ENCODE measurements at places on chromosomes 16 and 17.

DNA sequence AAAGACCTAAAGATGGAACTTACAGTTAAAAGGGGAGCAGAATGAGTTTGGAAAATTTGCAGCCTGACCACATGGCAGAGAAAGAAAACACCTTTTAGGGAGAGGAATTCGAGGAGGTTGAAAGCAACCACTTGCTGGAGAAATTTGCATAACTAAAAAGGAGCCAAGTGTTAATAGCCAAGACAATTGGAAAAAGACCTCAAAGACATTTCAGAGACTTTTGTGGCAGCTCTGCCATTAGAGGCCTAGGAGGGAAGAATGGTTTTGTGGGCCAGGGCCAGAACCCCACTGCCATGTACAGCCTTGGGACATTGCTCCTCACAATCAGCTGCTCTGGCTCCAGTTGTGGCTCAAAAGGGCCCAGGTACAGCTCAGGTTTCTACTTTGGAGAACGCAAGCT, 338.5 kb downstream of the UTP18 start:
- DNase-seq, result no peak

DNA sequence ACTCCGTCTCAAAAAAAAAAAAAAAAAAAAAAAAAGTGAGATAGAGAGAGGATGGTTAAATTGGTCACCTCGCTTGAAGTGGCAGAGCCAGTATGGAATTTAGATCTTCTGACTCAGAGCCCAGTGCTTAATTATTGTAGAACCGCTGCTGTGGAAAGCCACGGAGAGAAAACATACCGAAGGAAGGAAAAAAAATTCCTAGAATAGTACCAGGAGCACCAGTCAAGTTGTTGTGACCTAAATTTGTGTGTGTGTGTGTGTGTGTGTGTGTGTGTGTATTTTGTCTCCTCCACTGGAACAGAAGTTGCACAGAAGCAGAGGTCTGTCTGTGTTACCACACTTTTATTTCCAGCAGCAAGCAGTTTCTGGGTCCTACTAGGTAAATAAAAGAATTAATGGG, 10.6 kb upstream of the NUP85 start:
- DNase-seq, result no peak

- DNase-seq, result no peak
These were observed 3.0 kb downstream of the ENGASE start for GRCh38 chr17:79077587-79077986.

GRCh38 chr16:78773291-78773702, 673.8 kb downstream of the WWOX start:
- no peak for DNase-seq

GRCh38 chr16:6484935-6485334, 847.7 kb upstream of the RBFOX1 start:
- DNase-seq, result no peak

DNA sequence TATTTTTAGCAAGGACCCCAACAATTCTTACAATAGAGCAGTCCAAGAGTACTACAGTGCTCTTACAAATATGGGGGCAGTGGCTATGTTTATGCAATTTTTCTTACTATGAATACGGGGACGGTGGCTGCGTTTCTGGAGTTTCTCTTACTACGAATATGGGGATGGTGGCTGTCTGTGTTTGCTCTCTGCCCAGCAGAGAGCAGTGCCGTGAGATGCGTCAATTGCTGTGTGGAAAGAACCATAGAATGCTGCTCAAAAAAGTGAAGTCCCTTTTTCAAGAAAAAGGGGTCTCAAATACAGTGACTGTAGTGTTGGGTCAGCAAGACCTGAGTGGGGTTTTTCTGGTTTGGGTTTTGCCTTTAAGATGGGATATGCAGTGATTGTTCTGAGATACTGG, 53.9 kb downstream of the KNOP1 start:
- no peak for DNase-seq

GRCh38 chr17:62565817-62566216, 61.7 kb upstream of the MRC2 start:
- DNase-seq, result no peak

GRCh38 chr16:55501549-55502322, 7.1 kb upstream of the LPCAT2 start:
- DNase-seq, result no peak

DNA sequence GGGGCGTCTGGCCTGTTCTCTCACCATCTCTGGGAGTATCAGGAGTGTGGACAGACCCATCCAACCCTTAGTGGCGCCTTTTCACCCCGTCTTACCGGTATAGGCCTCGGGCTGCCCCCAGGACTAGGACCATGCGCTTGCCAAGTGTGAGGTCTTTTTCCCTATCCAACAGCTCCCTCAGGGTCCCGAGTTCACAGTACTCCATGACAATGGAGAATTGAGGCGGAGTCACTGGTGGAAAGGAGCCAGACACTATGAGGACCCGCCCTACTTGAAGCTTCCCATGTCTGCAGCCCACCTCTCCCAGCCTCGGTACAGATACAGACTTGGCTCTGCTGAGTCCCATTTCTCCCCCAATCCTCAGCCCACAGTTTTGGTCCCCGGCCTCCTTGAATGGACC, 15.9 kb upstream of the RFWD3 start:
- DNase-seq, result no peak

DNA sequence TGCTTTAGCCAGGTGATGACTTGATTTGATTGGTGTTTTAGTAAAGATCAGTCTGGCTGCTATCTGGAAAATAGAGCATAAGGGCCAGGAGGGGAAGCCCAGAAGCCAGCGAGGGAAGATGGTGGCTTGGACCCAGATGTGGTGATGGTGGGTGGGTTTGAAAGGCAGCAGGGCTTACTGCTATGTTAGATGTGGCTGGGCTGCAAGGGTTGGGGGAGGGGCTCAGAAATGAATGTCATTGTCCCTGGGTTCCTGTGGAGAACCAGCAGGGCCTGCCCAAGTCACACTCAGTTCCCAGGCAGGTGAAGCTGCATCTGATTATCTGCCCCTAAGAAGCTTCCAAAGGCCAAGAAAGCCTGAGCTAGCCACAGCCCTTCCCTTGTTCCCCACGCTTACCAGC, 71.7 kb upstream of the BRD7 start:
- DNase-seq, result no peak

GRCh38 chr16:50744881-50745280, 3.0 kb downstream of the CYLD start:
- DNase-seq, result no peak

DNA sequence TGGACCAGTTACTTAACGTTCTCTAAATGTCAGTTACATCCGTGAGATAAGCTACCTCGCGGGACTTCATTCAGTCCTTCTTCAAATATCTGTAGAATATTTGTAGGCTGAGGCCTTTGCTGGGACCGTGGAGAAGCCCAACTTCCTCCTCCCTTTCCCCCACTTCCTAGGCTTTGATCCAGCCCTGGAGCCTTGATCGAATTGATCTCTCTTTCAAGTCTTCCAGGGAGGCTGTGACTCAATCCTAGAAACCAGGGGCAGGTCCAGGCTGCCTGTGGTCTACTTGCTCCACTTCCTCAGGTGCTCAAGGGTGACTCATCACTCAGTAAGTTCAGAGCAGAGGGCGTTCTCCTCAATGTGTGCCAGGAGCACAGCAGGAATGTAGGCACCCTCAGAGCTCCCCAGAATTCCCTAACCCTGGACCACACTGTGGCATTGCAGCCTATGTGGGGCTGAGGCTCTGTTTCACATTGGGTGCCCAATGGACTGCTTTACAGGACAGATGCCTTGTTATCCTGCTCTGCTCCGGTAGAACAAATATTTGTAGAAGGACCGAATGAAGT, 11.2 kb upstream of the CEP20 start:
- DNase-seq, result no peak

GRCh38 chr17:156094-156621, 18.8 kb downstream of the SCGB1C2 start:
- DNase-seq, result no peak

DNA sequence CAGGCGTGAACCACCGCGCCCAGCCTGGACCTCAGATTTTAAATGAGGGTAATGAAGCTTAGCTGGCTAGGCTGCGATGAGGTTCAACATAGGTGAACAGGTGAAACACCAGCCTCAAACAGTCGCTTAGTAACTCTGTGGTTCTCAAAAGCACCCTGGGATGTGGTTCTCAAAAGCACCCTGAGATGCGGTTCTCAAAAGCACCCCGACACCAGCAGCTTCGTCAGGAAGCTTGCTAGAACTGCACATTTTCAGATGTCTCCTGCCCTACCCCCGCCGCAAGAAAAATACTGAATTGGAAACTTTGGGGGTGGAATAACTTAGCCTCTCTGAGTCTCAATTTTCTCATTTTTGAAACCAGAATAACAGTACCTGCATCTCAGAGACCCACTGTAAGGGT, 86.7 kb upstream of the XYLT1 start:
- DNase-seq, result no peak

DNA sequence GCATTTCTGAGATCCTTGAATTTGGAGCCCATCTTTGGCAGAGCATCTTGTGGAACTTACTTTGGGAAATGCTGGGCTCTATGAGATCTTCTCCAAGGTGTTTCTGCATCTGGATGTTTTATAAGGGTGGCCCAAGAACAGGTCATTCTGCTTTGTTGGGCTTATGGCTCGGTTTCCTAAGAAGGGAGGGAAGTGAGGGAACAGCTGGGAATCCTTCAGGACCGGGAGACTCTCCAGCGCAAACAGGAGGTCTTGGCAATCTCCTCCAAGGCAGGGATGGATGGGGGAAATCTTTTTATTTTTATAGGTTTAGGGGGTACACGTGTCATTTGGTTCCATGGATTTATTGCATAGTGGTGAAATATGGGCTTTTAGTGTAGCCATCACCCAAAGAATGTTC, 54.7 kb downstream of the IRX3 start:
- no peak for DNase-seq

GRCh38 chr17:53749178-53749577, 73.5 kb upstream of the KIF2B start:
- DNase-seq, result no peak

- DNase-seq, result no peak
These were observed 181.6 kb downstream of the DNAH9 start for GRCh38 chr17:11779892-11780291.

- no peak for DNase-seq
These were observed 17.5 kb upstream of the CCL22 start for GRCh38 chr16:57341062-57341440.

DNA sequence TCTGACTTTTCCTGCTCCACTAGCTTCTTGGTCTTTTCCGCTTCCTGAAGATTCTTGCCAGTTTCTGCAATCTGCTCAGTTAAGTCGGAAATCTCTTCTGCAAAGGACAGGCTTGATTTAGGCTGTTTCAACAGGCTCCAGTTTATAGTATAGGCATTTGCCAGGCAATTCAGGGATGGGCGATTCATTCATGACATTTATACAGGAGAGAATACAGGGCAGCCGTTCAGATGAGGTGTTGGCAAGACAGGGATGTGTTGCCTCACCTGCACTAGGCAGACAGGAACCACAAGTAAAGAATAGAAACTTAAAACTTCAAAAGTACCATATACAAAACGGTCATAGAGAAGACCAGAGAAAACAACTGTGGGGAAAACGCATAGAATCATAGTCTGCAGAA, 61.7 kb downstream of the MYH13 start:
- no peak for DNase-seq

GRCh38 chr16:81669473-81670350, 109.4 kb upstream of the PLCG2 start:
- no peak for DNase-seq

Measured in NCI-H1105 (cell line).